LNCaP clone FGC (cell line): ENCODE measurements at places on chromosomes 16 and 17.

DNA sequence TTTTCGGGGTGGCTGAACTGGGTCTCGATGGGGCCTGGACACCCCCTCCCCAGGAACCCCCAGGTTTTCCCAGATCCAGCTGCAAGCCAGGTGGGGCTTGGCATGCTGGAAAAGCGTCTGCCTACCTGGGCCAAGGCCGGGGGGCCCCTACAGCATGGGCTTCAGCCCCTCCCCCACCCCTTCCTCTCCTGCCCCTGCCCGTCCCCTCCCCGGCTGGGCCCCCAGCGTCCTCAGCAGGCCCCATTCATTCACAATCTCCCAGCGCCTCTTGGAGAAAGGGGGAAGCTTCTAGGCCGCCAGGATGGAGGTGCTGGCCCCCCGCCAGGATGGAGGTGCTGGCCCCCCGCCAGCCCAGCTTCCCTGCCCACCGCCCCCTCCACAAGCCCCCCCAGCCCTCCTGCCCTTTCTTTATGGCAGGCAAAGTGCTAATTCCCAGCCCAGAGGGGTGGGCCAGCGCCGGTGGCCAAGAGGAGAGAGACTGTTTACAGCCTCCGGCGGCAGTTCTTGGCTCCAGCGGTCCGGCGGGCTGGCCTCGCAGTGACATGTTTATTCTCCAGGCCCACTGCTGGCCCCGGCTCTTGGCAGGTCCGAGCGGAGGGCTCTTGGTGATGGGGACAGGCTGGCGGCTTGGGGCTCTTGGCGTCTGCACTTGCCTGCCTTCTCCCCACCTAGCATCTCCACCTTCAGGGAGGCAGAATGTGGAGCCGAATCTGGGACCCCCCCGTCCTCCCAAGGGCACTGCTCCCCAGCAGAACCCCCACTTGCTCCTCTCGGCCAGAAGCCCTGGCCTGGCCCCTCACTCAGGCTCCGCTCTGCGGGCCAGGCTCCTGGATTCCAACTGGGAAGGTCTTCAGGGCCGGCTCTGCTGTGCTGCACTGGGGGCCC lies 94.4 kb upstream of the CIBAR2 start:
- no peak for DNase-seq

GRCh38 chr16:84183911-84184591 lies 2.8 kb downstream of the TAF1C start:
- DNase-seq, result no peak

DNA sequence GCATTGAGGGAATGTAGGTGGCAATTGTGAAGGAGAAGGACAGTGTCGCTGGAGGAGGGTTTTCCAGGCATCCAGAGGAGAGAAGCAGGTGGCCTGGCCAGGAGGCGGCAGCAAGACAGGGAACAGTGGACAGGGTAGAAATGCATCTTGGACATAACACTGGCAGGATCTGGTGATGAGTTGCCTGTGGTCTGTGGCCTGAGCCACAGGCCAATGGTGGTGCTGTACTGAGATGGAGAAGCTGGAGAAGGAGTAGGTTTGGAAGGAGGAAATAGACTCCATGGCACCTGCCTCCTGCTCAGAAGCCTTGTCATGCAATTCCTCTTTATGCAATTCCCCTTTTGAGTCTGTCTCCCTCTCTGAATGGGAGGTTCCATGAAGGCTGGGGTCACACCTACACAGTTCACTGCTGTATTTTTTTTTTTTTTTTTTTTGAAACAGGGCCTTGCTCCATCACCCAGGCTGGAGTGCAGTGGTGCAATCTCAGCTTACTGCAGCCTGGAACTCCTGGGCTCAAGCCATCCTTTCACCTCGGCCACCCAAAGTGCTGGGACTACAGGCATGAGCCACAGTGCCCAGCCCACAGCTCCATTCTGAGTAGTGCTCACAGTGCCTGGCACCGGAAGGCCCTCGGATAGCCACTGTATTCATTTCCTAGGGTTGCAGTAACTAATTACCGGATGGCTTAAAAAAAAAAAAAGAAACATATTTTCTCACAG lies 13.5 kb upstream of the CACNG4 start:
- DNase-seq, result no peak

DNA sequence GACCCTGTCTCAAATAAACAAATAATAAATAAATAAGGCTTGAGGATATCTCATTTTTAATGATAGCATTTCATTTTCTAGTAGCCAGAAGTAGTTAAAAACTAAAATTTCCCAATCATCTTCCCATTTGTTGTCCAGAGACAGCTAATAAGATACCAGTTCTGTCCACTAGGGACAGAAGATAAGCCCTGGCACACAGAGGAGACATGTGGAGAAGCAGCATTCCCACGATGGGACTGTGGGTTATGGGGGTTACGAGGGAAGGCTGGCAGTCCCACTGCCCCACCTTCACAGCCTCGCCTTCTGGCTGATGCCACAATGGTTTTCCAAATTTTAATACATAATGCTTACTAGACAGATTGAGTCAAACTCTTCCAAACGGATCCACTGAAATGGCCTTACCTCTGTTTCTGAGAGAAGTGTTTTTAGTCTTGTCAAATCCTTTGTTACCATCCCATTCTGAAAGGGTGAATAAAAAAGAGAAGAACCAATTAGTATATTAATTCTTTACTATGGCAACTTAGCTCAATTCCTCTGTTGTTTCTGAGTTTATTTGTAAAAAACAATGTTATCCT lies 44.2 kb downstream of the HELZ start:
- DNase-seq, result no peak

DNA sequence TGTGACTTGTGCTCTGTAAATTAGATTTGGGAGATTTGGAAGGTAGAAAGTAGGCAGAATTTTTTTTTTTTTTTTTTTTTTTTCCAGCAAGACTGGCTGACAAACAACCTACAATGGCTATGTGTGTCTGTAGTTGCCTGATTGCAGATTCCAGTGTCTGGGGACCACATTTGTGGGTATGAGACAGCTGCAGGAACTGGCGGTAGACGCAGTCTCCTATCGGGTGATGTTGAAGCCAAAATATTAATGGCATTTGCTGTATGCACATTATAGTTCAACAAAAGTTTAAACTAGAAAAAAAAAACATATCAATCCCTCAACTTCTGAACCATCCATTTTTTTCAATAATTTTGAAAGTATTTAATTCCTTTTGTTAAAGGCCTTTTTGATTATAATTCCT lies 665.2 kb downstream of the TOX3 start:
- DNase-seq, result no peak

DNA sequence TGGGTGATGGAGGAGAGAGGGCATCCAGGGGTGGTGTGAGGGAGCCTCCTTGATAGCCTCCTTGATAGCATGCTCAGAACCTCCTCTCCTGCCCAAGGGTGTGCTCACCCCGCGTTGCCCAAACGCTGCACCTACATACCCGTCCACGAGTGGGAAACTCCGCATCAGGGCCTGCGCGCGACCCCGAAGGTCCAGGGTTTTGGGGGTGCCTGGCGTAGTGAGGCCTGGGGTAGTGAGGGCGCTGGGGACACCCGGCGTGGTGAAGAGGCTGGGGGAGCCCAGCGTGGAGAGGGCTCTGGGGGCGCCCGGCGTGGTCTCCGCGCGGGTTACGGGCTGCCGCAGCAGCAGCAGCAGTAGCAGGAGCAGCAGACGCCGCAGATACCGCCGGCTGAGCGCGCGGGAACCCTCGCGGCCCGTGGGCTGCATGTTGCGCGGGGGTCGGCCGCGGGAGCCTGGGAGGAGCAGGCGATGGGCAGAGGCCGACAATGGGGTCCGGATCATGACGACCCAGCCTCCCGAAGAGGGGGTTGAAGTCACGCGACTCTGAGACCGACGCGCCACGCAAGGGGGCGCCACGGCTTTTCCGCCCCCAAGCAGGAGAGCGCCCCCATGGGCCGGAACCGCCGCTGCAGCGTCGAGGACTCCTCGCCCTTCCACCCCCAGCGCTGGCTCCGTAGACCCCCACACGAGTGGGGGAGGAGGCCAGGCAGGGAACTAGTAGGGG lies at the start of gene DPEP3:
TSS of gene DPEP3 (minus strand) at position 545 of the 724 bp plus-strand sequence. CDS start at position 426, 119 bp downstream.
- no peak for DNase-seq

GRCh38 chr17:66791347-66791746 lies 43.6 kb upstream of the CACNG5 start:
- DNase-seq, result no peak

- DNase-seq, result no peak
These were observed 18.9 kb upstream of the RAP1GAP2 start for GRCh38 chr17:2777242-2777867.

DNA sequence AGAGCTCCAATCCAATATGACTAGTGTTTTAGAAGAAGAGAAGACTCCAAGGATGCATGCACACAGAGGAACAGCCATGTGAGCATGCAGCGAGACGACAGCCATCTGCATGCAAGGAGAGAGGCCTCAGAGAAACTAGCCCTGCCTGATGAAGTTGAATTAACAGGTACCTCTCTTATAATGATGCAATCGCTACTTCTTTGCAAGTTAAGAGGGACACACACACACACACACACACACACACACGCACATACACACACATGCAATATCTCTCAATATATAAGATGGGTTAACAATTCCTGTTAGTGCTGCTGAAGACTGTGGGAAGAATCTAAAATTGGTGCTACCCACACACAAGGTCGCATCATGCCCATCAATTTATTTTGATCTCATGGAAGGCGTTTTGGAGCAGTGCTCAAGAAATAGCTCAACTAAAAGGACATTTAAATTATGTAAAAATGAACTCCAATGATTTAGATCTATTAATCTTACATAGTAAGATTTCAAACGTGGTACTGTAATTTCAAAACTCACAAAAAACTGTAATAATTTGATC lies 7.0 kb upstream of the GINS3 start:
- no peak for DNase-seq

- peak; percentile 60 for DNase-seq
These were observed 1.1 kb upstream of the NXN start for GRCh38 chr17:980406-981291.

DNA sequence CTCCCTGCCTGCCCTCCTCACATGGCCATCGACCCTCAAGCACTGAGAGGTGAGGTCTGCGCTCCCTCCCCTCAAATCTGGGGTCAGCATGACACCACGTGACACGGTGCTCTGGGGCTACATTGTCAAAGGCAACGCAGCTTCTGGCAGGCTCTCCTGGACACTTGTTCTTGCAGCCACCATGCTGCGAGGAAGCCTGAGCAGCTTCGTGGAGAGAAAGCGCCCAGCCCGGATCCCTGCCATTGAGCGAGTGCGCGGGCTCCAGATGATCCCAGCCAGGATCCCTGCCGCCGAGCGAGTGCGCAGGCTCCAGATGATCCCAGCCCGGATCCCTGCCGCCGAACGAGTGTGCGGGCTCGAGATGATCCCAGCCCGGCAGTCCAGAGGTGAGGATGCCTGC lies 70.9 kb upstream of the METRNL start:
- DNase-seq, result no peak

DNA sequence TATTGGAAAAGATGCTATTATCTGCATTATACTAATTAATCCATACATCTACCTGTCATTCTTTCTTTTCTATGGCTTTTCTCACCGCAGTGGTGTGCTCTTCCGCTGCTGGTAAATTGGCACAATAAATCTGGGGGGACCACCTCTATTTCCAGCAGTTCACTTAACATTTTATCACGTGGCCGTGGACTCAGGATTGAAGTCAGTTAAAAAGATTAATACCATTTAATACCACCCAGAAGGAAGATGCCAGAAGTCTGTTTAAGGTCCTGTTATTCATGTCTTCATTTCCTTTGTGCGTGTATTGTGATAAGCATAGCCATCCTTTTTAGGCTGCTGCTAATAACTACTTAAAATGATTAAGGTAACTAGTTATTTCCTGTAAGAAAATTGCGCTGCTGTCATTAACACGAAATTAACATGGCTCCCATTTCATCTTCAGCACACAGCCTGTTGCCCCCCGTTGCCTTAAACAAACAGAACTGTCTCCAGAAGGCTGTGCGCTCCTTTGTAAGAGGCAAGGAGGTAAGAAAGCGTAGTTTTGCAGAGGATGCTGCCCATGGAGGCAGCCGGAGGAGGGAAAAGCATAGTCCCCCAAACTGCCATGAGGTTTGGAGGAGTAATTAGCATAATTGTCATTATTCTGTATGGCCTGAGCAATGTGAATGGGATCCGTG lies 414.4 kb downstream of the UTP18 start:
- no peak for DNase-seq

GRCh38 chr17:76442341-76443338 lies 10.3 kb downstream of the UBE2O start:
- no peak for DNase-seq

DNA sequence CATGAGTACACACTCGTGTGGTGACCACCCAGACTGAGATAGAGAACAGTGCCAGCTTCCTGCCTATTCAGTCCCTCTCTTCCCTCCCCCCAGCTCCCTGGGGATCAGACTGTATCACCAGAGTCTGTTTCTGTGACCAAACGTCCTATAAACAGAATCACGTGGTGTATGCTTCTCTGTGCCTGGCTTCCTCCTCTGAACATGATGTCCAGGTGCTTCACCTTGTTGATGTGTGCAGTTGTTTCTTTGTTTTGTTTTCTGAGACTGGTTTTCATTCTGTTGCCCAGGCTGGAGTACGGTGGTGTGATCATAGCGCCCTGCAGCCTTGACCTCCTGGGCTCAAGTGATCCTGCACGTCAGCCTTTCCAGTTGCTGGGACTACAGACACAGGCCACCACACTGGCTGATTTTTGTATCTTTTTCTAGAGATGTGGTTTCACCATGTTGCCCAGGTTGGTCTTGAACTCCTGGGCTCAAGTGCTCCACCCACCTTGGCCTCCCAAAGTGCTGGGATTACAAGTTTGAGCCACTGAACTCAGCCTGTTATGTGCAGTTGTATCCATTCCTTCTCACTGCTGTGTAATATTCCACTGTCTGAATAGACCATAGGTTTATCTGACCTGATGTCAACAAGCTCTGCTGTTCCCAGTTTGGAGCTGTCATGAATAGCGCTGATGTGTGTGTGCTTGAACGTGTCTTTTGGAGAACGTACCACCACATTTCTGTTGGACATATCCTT lies 28.9 kb upstream of the PRM1 start:
- DNase-seq, result no peak

DNA sequence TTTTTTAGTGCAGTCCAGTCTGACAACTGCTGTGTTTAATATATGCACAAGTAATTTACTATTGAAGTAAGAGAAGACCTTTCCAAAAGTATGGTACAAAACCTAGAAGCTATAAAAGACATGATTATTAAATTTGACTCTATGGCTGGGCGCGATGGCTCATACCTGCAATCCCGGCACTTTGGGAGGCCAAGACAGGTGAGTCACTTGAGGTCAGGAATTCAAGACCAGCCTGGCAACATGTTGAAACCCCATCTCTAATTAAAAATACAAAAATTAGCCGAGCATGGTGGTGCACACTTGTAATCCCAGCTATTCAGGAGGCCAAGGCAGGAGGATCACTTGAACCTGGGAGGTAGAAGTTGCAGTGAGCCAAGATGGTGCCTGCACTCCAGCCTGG lies 41.4 kb upstream of the VWA3A start:
- no peak for DNase-seq

GRCh38 chr16:2949705-2950352 lies 14.2 kb upstream of the KREMEN2 start:
- DNase-seq, result no peak

- no peak for DNase-seq
These were observed 92.4 kb upstream of the HS3ST2 start for GRCh38 chr16:22721511-22722100.
